ENCODE measurements at places on chromosomes 13 and 19.
A peak's percentile ranks its signal among the peaks of the same experiment; 100 is the strongest.

DNA sequence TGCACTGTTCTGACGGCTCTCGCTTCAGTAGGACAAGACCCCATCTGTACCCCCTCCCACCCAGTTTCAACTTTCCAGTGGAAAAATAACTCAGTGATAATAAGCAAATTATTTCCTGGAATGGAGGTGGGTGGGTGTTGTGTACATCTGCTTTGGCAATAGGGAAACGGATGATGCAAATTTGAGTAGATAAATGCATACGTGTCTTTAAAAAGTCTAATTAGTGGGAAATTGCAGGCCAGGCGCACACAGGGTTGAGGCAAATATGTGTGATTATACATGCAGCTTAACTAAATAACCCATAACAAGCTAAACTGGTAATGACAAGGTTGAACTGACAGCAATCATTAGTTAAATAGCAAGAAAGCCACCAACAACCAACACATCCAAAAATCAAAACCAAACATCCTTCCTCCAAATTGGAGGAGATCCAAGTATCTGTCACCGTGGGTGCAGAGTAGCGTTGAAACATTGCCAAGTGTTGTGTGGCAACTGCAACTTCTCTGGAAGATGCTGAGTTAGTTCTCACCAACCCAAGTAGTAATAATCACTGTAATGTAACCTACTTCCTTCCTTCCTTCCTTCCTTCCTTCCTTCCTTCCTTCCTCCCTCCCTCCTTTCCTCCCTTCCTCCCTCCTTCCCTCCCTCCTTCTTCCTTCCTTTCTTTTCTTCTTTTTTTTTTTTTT is 54.6 kb downstream of the TRPM4 start:
- DNase-seq: no peak

DNA sequence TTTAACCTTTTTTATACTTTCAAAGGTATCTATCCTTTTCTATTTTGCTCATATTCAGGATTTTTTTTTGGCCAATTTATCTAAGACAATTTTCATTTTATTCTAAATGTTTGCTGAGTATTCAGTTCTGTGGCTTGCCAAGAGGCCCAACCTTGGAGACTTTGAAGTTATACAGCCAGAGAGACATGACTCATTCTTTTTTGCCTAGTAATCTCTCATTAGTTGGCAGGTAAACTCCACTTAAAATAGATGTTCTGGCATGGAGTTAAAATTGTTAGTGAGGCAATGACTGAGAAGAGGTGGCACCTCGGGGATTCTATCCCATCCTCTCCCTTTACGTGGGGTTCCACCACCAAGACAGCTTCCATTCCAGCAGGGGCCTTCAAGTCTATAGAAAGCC is 213.8 kb downstream of the KCTD12 start:
- DNase-seq: no peak

- no peak for DNase-seq
These were observed 27.7 kb downstream of the ZNF101 start for GRCh38 chr19:19696386-19696785.

DNA sequence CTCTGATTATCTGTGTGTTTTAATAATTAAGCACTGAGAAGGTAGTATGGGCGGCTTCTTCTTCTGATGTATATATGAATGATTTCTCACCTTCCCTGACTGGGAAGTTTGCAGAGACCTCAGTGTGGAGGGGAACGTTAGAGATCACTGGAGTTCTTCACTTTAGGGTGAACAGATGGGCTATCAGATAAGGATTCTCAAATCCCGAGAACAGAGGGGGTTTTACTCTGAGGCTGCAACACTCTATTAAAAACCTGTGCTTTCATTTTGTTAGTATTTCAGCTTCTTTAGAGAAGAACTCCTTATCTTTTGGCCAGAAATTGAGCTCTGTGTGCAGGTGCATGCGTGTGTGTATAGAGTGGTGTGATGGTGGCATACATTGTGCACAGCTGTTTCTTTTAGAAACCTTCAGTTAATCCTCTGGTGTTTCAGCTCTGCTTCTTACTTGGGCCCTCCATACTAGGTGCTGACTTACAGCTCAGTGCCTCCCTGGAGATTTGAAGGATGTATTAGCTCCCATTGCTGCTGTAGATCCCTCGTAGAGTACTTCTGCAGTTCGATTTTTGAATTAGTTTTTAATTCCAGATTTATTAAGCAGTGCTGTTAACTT is 45.3 kb upstream of the PCDH9 start:
- DNase-seq: no peak

DNA sequence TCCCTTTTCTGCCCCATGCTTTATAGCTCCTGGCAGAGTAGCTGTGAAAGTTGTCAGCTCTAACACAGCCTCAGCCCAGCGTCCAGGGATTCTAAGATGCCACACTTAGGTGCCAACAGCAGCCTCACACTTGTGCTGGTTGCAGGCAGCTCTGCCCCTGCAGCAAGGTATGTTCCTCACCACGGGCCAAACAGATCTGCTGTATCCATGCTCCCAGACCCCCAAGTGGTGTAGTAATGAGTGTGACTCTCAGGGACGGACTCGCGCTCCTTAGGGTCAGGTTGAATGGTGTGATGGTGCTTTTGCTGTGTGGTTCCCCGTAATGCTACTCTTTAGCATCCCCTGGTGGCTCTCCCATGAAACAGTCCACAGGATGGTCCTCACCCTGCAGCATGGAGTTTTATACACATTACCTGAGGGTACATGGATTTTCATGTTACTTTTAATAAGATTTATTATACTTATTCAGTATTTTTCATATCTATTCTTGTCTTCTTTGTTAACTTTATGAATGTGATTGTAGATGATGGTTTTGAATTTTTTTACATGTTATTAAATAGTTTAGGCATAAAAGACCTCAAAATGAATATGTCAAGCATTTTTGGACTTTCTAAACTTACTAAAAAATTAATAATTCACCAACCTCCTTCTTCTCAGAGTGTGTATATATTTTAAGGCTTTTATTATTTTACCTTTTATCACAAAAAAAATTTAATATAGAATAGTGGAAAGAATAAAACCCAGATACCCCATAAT is 232.5 kb downstream of the SLC7A1 start:
- no peak for DNase-seq

DNA sequence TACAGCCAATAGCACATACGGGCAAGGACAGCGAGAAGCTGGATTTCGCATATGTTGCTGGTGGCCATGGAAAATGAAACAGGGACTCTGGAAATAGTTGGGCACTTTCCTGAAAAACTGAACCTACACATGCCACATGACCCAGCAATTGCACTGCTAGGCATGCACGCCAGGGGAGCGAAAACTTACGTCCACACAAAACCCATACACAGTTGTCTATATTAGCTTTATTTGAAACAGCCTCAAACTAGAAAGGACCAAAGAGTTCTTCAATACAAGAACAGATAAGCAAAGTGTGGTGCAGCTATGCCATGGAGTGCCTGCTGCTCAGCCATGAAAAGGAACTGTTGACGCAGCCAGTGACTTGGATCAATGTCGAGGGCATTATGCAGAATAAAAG is 7.3 kb upstream of the SPACA7 start:
- no peak for DNase-seq

GRCh38 chr19:9785367-9786331 is 17.1 kb upstream of the ZNF846 start:
- DNase-seq: peak; percentile 85

GRCh38 chr13:60584976-60585375 is 188.0 kb downstream of the TDRD3 start:
- no peak for DNase-seq

- no peak for DNase-seq
These were observed 4.2 kb downstream of the SHC2 start for GRCh38 chr19:456547-457110.

DNA sequence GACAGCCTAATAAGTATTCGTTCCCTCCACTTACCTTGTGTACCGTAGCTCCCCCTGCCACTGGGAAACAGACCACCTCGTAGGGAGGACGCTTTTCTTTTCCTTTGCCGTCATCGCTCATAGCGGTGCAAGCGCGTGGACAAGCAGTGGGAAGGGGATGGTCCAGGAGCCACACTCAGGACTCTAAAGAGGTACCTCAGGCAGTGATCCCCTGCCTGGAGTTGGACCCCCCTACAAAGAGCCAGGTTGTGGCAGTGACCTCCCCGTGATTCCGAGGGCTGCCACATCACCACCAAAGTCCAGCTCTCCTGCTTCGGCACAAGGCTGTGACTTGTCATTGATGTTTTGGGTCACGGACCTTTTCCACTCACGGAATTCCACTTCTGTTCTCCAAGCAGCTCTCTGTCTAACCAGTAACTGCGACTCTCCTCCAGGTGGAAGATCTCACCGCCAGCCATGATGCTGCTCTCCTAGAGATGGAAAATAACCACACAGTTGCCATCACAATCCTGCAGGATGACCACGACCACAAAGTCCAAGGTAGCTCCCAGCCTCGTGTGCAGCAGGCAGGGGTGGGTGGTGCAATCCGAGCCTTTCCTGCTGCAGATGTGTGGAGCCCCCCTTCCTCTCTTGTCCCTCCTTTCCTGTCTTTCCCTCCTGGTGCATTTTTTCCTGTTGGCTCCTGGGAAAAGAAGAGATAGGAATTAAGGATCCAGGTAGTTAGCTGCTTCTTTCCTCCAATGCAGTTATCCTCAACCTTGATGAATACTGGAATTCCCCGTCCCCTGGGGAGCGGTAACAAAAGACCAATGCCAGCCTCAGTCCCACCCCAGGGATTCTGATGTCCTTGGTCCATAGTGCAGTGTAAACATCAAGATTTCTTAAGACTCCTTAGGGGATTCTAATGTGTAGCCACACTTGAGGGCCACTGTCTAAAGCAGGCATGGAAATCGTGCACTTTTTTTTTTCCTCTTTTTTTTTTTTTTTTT is 107.7 kb downstream of the SLC7A1 start:
- no peak for DNase-seq

DNA sequence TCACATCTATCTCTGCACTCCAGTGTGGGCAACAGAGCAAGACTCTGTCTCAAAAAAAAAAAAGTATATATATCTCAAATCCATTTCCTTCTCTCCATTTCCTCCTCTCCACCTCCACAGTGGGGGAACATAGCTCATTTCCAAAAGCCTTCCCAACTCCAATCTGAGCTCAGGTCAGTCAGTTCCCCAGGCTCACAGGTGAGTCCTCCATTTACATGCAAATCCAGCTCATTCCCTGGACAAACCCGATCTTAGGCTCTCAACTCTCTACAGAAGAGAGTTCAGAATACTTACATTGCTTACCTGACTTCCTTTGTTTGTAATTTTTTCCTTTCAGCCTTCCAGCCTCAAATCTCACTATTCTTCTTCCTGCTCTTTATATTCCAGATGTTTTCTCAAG is 518.3 kb downstream of the GPC6 start:
- DNase-seq: no peak

DNA sequence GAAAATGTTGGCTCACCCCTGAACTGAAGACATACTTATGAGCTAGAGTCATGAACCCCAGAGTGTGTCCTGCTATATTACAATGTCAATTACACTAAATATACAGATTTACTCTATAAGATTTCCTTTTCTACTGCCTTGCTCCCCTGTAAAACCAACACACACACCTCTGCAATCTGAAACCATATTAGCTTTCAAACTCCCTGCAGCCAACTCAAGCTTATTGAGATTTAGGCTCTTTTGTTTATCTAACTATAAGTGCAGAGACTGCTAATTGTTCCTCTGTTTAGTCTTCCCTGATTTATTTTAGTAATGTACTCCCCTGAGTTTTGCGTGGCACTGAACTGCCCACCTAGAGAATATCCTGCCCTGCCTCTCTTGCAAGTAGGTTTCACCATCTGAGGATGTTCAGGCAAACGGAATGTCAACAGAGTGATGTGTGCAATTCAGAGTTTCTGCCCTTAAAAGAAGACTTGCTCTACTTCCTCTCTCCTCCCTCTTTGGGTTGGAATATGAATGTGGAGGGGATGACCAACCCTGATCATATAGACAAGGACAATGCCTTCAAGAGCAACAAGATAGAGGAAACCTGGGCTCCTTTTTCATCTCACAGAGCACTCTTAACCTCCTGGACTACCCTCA is 22.3 kb downstream of the FAM216B start:
- DNase-seq: no peak

- DNase-seq: peak; percentile 81
These were observed 55.0 kb downstream of the ZIC5 start for GRCh38 chr13:99916366-99917103.

GRCh38 chr19:40224342-40225150 is 1.9 kb downstream of the CCNP start:
- no peak for DNase-seq

DNA sequence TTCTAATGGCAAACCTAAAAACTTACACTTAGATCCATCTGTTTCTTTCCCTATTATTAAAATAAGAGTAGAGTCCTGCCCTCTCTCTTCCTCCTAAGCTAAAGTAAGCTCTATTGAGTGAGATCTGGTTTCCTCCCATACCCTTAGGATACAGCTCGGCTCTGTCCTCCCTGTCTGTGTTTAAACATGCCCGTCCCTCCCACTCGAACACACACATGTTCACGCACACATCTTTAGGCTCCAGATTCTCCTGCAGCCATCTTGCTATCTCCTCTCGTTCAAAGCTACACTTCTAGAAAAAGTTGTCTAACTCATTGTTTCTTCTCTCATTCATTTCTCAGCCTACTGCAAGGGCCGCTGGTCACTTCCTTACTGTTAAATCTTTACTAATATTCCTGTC is 15.1 kb upstream of the CEBPG start:
- DNase-seq: no peak

GRCh38 chr13:69545551-69545950 is 562.1 kb upstream of the ATXN8OS start:
- DNase-seq: no peak

Measured in NCI-H1417 treated with DMSO at 0.1 percent for 48 hours (cell line).